Left renal pelvis (tissue), 4 donors: ENCODE measurements at places on chromosomes 1 and 21. TPM values are rescaled to one million over a fixed set of nuclear protein-coding genes. Genes with fewer than 3 reads are reported as not detected.

GRCh38 chr1:239997515-239998311 lies 94.0 kb upstream of the FMN2 start:
- DNase-seq: no peak

DNA sequence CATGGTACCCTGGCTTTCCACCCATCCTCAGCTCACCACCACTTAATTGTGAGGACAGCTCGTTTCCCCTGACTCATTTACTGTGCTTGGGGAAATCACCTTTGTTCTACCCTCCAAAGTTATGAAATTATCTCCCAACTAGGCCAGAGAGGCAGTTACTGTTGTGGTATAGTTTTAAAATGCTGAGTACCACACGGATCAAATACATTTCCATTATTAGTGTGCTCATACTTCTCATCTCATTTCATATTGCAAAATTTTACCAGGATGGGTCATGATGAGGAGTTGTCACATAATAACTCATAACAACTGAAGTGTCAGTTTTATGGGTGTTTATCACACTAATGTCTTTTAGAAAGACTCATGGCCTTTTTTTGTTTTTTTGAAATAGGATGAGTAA lies 9.2 kb upstream of the OR2B11 start:
- no peak for DNase-seq

GRCh38 chr1:6603915-6604558 lies 1.4 kb upstream of the KLHL21 start:
- peak; percentile 50 for DNase-seq

- no peak for DNase-seq
These were observed 524.0 kb downstream of the LRRIQ3 start for GRCh38 chr1:73673971-73674370.

DNA sequence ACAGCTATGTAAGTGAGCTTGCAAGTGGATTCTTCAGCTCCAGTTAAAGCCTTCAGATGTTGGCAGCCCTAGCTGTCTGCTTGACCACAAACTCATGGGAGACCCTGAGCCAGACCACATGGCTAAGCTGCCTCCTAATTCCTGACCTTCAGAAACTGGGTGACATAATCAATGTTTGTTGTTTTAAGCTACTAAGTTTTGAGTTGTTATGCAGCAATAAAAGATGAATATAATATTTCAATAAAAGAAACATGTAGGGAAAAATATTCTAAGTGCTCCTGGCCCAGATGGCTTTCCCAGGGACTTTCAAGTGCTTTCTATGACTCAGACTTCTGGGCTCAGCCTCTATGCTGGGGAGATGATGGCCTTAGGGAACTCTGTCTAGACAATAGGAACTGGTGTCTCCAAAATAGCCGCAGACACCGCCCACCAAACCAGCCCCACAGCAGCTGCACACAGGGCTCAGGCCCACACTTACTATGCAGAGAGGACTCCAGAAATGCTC lies 20.3 kb upstream of the AZIN2 start:
- no peak for DNase-seq

DNA sequence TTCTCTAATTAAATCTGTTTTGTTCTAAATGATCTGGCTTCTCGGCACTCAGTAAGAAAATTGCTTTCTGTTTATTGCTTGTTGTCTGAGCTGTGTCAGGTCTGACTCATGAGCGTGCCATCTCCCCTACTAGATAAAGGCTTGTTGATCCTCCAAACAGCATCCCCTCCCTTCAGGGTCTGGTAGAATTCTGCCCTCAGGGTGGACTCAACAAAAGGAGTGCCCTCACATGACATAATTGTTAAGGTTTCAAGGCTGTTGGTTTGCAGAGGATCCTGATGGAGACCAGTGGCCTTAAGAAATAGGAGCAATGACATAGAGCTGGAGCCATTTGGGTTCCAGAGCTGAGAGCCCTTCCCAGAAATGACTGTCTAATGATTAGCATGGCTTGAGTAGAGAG lies 36.0 kb upstream of the ATP2B4 start:
- DNase-seq: no peak

GRCh38 chr21:39220150-39220549 lies 36.9 kb upstream of the PSMG1 start:
- no peak for DNase-seq

DNA sequence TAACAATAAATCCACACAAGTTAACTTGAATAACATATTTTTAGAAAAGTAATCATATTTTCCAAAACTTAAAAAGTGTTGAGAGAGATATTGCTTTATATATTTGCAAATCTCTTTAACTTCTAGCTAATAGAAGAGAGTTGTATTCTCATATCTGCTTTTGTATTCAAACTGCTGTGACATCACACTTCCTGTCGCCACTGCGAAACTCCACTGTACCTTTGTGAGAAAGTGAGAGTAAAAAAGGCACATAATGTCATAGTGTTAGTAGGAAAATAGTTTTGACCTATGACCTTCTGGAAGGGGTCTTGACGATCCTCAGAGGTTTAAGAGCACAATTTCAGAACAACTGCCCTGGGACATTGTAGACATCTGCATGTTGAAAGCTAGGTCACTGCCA lies 21.6 kb downstream of the AK5 start:
- no peak for DNase-seq

- no peak for DNase-seq
These were observed 101.9 kb upstream of the ADAMTS5 start for GRCh38 chr21:27068811-27069210.

GRCh38 chr1:8712413-8713231 lies 104.8 kb downstream of the RERE start:
- DNase-seq: no peak

DNA sequence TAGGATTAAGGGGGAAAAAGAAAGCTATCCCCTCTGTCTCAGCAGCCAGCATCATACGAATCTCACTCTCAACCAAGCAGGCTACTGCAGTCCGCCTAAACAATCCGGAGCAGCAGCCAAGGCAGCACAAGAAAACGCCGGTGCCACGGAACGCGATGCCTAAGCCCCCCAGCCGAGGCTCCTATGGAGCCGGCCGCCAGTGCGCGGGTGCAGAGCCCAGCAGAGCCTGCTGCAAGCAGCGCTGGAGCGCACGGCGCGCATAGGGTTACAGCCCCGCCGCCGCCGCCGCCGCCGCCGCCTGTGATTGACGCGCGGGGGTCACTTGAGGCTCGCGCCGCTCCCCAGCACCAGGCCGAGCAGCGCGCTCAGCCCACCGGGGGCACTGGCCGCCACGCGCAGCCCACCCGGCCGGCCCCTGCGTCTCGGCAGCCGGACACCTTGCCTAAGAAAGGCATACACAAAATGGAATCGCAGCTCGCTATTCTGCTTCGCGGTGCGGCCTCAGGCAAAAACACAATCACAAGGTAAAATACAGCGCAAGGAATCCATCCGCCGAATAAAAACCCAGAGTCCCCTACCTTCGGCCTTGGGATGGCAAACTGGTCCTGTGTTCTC lies 780 bp downstream of the HIVEP3 start:
- DNase-seq: no peak

DNA sequence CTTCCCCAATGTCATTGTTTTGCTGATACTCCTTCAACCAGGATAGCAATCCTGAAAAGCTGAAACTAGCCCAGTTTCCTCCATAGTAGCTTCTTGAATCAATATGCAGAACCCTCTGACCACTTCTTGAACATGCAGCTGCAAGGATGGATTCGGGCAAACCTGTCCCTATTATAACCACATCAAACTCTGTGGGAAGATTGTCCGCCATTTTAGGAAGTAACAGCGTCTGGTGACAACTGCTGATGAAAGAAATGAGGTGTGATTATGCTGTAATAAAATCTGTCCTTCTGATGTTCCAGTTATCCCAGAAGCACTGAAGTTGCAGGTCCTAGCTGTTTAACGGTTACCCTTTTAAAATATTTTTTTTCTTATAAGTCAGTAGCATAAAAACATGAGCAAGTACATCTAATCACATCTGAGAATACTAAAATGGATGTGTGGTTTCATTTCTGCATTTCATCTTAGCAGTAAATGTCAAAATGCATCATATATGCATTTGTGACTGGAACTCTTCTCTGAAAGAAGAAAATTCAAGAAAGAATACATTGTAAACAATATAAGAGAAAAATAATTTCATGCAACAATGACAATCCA lies 4.5 kb downstream of the CHML start:
- DNase-seq: no peak

- no peak for DNase-seq
These were observed 231.1 kb downstream of the SIPA1L2 start for GRCh38 chr1:232398823-232399222.

- no peak for DNase-seq
These were observed 67.0 kb downstream of the INTS7 start for GRCh38 chr1:211968200-211968834.

The SLC5A9 gene
- 18.7 TPM for polyA plus RNA-seq
